ENCODE measurements at places on chromosomes 6 and 20. TPM values are rescaled to one million over a fixed set of nuclear protein-coding genes. Genes with fewer than 3 reads are reported as not detected.

- DNase-seq = no peak
- H3K36me3 ChIP-seq = no peaks in the 10 kb centered on the region
- H3K4me1 ChIP-seq = no peaks in the 10 kb centered on the region
- H3K27ac ChIP-seq = no peak overlapping the region
- no peaks in the 10 kb centered on the region for H3K27me3 ChIP-seq
- H3K4me3 ChIP-seq = no peak overlapping the region
Measured at GRCh38 chr6:9404351-9405146, 969.2 kb upstream of the SLC35B3 start.

GRCh38 chr6:120965814-120966213 is 368.5 kb downstream of the TBC1D32 start:
- no peak for DNase-seq
- no peaks in the 10 kb centered on the region for H3K27me3 ChIP-seq
- H3K27ac ChIP-seq = no peak overlapping the region
- H3K36me3 ChIP-seq = no peaks in the 10 kb centered on the region
- H3K4me1 ChIP-seq = no peaks in the 10 kb centered on the region
- no peak overlapping the region for H3K4me3 ChIP-seq

The PI3 gene
- total RNA-seq = not detected

GRCh38 chr6:70131528-70131927 is 171.4 kb downstream of the COL9A1 start:
- H3K27me3 ChIP-seq = no peaks in the 10 kb centered on the region
- no peak overlapping the region for H3K27ac ChIP-seq
- DNase-seq = no peak
- no peaks in the 10 kb centered on the region for H3K4me1 ChIP-seq
- H3K4me3 ChIP-seq = no peak overlapping the region

The RIMS1 gene
- 3.3 TPM for total RNA-seq

DNA sequence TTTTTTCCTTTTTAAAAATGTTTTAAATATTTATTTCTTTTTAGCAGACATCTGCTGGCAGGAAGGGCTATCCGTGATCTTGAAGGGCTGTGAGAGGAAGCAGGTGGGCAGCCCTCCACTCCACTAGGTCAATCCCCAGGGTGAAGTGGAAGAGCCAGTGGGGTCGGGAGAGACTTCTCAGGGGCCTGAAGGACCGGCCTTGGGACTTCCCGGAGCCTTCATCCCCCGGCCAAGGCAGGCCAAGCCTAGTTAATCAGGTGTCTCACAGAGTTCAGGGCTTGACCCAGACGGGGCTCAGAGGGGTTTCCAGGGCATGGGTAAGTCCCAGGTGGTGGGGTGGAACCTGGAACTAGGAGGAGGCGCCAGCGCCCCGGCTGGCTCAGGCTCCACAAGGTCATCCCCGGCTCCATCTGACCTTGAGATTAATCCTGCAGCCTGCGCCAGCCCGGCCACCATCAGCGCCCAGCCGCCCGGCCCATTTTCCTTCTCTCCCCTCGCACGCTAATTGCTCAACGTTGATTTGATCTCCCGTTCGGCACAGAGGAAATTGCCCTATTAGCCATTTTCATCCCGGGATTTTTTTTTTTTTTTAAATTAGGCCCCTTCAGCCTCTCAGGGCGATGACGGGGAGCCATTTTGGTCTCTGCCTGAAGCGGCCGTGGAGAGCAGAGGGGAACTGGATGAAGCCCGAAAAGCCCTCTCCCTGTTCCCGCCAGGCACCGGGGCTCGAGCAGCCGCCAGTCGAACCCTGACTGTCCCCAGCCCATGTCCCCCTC is 44.4 kb downstream of the MDFI start:
- peaks cover 38% of the 10 kb centered on the region for H3K36me3 ChIP-seq
- H3K27ac ChIP-seq = peak overlapping the region; percentile 74
- DNase-seq = no peak
- H3K27me3 ChIP-seq = no peaks in the 10 kb centered on the region
- H3K4me1 ChIP-seq = peaks cover 13% of the 10 kb centered on the region
- peak overlapping the region; percentile 37 for H3K4me3 ChIP-seq

- no peak overlapping the region for H3K4me3 ChIP-seq
- DNase-seq = no peak
- no peak overlapping the region for H3K27ac ChIP-seq
- no peaks in the 10 kb centered on the region for H3K4me1 ChIP-seq
Measured at GRCh38 chr6:33000055-33000454, 9.3 kb downstream of the HLA-DOA start.

Data from tibial nerve (tissue), 4 donors.